ENCODE measurements at places on chromosomes 4 and X.
A peak's percentile ranks its signal among the peaks of the same experiment; 100 is the strongest.

DNA sequence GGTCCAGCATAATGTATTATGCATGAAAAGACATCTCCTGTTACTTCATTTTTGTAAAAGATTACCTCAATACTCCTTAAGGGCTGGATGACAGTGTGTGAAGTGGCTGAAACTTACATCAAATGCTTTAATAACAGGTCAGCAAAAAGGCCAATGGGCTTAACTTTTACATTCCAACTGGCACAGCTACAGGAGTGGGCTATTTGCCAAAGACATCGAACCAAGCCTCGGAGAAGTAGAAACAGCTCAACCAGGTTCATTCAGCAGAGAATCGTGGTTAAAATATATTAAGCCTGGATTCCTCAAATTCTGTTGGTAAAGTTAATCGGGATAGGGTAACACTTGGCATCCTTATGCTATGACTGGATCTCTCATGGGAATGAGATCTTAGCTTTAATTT, 639.7 kb downstream of the TRIML1 start:
- DNase-seq, result no peak

DNA sequence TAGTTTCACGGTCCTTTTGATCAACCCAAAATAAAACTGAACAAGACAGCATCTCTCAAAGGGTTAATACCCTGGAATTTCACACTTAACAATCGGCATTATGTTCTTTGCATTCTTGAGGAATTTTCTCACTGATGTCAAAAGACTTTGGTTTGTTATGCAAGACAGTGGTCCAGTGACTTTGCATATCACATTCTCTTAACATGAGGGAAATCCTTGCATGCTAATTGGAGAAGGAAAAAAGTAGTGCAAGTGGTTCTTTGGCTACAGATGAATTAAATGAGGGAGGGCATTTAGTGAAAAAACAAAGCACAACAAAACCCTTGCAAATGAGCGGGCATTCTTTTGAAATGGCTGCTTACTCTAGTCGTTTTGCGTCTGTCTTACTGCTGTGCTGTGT, 105.1 kb upstream of the LIMCH1 start:
- DNase-seq, result no peak

GRCh38 chr4:124201636-124202035, 510.9 kb downstream of the ANKRD50 start:
- DNase-seq, result no peak

GRCh38 chr4:14167876-14168510, 540.5 kb upstream of the BOD1L1 start:
- no peak for DNase-seq

GRCh38 chrX:2432298-2432863, 68.4 kb downstream of the DHRSX start:
- no peak for DNase-seq

DNA sequence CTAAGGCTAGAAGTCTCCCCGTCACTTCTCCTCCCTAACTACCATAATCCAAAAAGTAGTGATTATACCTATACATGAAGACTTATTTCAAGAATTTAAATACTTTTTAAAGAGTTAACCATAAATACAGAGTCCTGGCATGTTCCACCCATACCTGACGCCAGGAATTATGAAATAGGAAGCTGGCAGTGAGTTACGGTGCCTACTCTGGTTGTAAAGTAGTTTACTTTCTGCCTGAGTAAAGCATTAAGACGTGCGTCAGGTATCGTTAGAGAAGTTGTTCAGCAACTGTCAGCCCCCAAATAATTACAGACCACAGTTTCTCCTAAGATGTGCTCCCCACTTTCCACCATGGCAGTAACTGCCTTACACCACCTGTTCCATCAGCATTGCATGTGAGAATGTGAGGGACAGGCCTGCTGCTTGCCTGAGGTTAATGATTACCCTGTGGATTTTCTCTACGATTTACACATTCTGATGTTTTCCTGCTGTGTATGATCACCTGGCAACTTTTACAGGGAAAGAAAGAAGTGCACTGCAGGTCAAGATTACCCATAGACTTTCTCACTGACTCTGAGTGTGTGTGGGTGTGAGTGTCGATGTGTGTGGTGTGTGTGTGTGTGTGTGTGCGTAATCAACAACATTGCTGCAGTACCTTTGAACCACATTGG, 92.3 kb upstream of the SLC7A11 start:
- no peak for DNase-seq

- no peak for DNase-seq
Measured at GRCh38 chrX:16978193-16978984, 31.9 kb downstream of the REPS2 start.

- no peak for DNase-seq
Measured at GRCh38 chr4:41158274-41158673, 56.1 kb downstream of the APBB2 start.

DNA sequence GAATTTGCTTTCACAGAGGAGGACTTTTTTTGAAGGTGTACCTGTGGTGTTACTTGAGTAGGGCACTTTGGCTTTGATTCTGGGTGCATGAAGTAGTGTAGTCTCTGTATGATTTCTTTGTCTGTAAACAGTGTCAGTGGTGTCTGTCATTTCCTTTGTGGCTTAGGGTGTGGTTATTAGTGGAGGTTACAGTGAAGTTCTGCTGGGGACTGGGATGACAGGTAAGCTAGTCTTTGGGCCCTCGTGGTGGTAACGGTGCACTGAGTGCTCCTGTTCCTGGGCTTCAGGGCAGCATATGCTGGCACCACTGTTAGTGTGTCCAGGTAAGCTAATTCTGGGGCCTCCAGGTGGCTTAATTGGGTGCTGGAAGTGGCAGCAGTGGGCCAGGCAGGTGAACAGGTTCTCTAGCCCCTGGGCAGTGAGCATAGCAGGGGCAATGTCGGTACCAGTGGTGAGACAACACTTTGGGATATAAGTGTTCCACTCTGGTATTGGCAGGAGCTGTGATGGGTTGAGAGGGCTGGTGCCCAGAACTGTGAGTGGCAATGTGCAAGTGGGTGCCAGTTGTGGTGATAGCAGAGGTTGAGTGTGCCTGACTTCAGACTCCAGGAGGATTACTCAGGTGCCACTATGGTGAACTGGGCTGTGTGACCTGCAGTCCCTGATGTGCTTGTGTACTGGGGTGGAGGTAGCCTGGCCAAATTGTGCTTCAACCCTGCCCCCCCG, 26.0 kb upstream of the VSIG1 start:
- no peak for DNase-seq

GRCh38 chr4:43990963-43991362, 457.6 kb downstream of the KCTD8 start:
- DNase-seq, result no peak

DNA sequence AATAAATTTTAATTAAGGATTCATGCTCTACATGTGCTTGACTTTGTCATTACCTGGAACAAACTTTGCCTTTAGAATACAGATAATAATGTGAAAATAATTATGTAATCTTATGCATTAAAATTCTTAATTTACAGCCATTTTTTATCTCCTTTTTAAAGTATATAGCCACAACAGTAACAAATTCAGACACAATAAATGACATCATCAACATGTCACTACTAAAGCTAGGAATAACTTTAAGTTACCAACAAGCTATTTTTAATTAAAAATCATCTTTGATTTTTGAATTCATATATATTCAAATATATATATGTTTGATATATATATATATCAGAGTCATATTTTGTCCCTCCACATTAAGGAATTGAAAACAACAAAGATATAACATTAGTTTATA, 107.7 kb downstream of the MAD2L1 start:
- DNase-seq, result no peak

DNA sequence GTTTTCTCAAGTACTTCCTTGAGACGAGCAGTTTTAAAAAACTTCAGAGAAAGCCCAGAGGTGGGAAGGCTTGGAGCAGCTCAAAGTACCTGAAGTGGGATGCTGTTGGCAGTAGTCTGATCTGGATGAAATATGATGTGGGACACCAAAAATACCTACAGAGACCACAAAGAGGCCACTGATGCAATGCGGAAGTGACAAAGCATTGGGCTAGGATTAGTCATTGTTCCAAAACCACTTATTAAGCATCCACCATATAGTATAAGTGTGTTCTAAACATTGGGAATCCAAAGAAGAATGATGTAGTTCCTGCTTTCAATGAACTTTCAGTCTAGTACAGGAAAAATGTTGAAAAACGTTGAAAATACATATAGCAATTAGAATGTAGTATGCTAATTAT, 386.1 kb upstream of the CNKSR2 start:
- DNase-seq, result no peak

- no peak for DNase-seq
Measured at GRCh38 chr4:138992676-138993075, 22.9 kb upstream of the NOCT start.

DNA sequence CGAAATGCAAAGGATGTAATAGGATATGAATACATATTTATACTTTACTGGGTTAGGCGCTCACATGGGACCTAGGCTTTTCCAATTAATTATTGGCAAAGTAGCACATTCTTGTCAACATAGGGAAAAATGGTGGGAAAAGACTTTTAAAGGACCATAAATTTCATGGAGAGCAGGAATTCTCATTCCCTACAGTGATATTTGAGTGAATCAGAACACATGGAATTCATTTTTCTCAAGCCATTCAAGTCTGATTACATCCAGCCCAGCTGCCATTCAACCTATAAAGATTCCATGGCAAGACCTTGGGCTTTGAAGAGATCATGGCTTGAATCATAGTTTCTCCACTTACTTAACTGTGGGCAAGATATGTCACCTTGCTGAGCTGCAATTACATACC, 150.4 kb downstream of the SOWAHB start:
- DNase-seq, result no peak

GRCh38 chr4:91118597-91118996, 991.4 kb downstream of the CCSER1 start:
- no peak for DNase-seq

- no peak for DNase-seq
Measured at GRCh38 chr4:118171381-118171780, 137.1 kb downstream of the NDST3 start.

- no peak for DNase-seq
Measured at GRCh38 chr4:6324461-6324998, 54.9 kb downstream of the WFS1 start.

DNA sequence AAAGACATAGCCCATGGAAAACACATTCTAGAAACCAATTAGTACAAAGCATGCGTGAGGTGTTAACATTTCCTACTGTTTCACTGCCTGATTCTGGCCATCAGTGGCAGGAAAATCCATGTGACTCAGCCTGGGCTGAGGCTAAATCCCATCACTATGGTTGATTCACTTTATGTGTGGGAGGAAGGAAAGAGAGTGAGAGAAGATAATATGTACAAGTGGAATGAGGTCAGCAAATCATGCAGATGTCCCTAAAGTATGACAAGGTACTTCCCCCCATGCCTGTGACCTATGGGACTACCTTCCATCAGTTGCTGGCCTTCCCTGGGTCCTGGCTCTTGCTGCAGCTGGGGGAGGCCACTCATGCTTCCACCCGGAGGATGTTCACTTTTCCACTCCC, 64.2 kb upstream of the MAP3K15 start:
- no peak for DNase-seq

- no peak for DNase-seq
Measured at GRCh38 chr4:181688872-181689271, 554.3 kb upstream of the TENM3 start.

GRCh38 chr4:15142201-15142600, 139.9 kb downstream of the CPEB2 start:
- DNase-seq, result no peak

- no peak for DNase-seq
Measured at GRCh38 chr4:138833974-138834373, 181.6 kb upstream of the NOCT start.

GRCh38 chrX:103453655-103454054, 65.6 kb downstream of the RAB40A start:
- DNase-seq, result no peak

DNA sequence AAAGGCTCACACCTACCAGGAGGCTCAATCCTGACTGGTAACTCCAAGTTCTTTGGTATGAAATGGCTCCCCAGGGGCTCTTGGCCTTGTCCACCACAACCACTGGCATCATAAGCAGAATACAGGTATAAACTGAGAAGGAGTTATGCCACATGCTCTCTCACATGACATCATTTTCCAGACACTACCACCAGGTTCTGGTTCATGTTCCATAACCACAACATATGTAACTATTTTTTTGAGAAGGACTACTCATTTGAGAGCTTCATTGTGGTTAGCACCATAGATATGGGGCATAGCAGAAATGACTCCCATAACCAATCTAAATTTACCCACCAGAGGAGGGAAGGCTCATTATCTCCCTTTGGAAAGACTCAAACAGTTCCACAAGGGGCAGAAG, 19.6 kb downstream of the PRDM5 start:
- DNase-seq, result no peak

DNA sequence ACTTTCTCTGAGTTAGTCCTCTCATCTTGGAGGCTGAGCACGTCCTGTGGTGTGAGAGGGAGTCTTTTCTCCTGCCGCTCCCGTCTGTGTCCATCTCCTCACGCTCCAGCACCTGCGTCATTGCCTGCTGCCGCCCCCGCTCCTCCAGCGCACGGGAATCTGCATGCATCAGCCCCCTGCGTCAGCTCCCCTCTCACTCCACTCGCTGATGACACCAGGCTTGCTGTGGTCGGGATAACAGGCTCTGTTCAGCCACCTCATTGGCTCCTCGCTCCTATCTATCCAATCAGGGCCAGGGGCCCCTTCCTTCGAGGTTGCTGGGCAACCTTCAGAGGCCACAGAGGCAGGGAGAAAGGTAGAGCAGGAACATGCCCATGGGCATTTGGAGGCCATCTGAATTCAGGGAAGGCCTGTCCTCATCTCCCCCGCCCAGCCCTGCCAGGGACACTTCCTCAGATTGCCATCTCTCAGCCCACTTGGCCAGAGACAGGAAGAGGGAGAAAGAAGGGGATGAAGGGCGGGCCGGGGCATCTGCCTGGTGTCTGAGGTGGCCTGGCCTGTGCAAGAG, 9.3 kb downstream of the ZNF185 start:
- no peak for DNase-seq

- DNase-seq, result no peak
Measured at GRCh38 chr4:140115140-140115539, 38.8 kb downstream of the MAML3 start.

- no peak for DNase-seq
Measured at GRCh38 chr4:55931833-55932232, 16.9 kb upstream of the CEP135 start.

GRCh38 chrX:78329486-78329885, 2.1 kb upstream of the CYSLTR1 start:
- DNase-seq, result no peak

GRCh38 chr4:169106696-169107229, 96.7 kb upstream of the CBR4 start:
- DNase-seq, result no peak

DNA sequence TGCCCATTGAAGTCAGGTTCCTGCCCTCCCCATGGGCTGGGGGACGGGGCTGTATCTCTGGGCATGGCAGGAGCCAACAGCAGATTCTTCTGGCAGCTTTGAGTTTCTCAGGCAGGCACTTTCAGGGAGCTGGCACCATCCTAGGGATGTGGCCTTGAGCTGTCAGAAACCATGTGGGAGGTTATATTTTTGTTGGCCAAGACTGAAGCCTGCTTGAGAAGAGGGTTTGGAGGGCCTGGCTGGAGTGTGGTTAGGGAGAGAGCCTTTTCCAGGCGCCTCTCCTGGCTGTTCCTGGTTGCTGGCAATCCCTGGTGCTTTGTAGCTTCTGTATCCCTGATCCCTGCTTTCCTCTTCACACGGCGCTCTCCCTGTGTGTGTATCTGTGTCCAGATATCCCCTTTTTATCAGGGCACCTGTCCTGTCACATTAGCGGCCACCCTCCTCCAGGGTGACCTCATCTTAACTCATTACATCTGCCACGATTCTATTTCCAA, 30.6 kb upstream of the SORCS2 start:
- DNase-seq, result peak; percentile 81

GRCh38 chr4:84319124-84319523, 180.0 kb downstream of the NKX6-1 start:
- DNase-seq, result no peak

- no peak for DNase-seq
Measured at GRCh38 chrX:149487292-149487691, 17.8 kb downstream of the IDS start.
